ENCODE measurements at places on chromosomes 3 and 15.

GRCh38 chr3:151866711-151867410 lies 6.6 kb upstream of the SUCNR1 start:
- peak; percentile 39 for DNase-seq

- peak; percentile 77 for DNase-seq
These were observed 26.2 kb downstream of the MAGEF1 start for GRCh38 chr3:184685646-184686045.

DNA sequence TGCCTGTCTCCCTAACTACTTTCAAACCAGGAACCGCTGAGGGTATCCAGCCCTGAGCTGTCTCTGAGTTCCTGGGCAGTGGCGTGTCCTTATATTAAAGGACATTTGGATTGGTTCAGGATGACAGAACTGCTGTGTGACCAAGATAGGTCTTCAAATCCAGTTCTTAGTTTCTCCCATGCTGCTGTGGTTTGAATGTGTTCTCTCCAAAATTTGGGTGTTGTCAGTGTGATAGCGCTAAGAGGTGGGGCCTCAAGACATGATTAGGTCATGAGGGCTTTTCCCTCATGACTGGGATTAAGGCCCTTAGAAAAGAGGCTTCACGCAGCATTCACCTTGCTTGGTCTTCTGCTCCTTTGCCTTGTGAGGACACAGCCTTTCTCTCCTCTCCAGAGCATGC lies 376.5 kb upstream of the TPM1 start:
- DNase-seq: no peak

DNA sequence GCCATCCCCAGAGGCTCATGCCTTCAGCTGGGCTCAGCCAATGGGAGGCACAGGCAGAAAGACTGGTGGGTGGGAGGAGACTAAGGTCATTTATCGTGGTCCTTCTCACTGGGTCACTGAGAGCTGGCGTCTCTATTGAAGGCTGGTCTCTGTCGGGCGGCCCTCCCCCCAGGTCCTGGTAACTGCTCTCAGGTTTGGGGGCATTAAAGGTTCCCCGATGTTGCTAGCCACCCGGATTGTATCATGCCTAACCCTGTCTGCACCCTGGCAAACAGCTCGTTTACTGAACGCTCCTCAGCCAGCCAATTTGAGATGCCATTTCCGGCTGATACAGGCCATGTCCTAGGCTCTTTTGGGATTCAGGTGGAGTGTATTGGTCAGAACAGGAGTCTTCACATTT lies 10.5 kb downstream of the SELENOS start:
- DNase-seq: no peak

GRCh38 chr15:78822514-78822913 lies 11.2 kb upstream of the ADAMTS7 start:
- no peak for DNase-seq

- no peak for DNase-seq
These were observed 89.6 kb upstream of the CBLB start for GRCh38 chr3:105958237-105959000.

DNA sequence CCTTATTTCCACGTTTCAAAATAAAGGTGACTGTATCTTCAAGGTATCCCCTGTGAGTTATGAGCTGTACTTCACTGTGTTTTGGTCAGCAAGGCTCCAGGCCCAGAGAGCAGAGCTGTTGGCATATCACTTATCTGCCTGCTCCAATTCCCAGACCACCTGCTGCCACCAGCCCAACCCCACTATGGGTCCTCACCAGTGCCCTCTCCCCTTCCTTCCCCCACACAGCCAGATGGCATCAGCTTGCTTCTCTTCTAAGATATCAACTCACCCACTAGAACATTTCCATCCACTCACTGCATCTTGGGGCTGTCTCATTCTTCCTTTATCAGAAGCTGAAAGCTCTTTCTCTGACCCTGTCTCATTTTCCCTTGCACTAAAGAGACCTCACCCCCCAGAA lies 136.9 kb upstream of the EIF1B start:
- no peak for DNase-seq

Data from right hindlimb (tissue), 1 donor.